Skeletal muscle tissue (tissue), 5 donors: ENCODE measurements at places on chromosomes 16 and 17. TPM values are rescaled to one million over a fixed set of nuclear protein-coding genes. Genes with fewer than 3 reads are reported as not detected.

Gene SYNGR3
- total RNA-seq = 0.52 TPM

Gene SEC14L5
- 1.0 TPM for total RNA-seq

Gene NTN1
- total RNA-seq = 6.8 TPM

Gene CDH11
- total RNA-seq = 80.9 TPM

Gene ASB16
- 4.7 TPM for total RNA-seq

Gene ITGB4
- total RNA-seq = 3.1 TPM

Gene ZFP3
- 6.3 TPM for total RNA-seq

Gene DNAI2
- not detected for total RNA-seq

Gene SHISA9
- total RNA-seq = not detected

Gene KRTAP17-1
- total RNA-seq = not detected

Gene RAB11FIP3
- 5.2 TPM for total RNA-seq

Gene HAS3
- total RNA-seq = under 0.01 TPM

Gene KRT23
- total RNA-seq = 0.52 TPM

Gene KRTAP1-5
- not detected for total RNA-seq

Gene KLHL10
- not detected for total RNA-seq

Gene EVPLL
- total RNA-seq = not detected

Gene HS3ST3A1
- 2.1 TPM for total RNA-seq

Gene KRTAP4-4
- not detected for total RNA-seq

Gene MSLN
- total RNA-seq = 1.0 TPM

Gene KRT31
- 3.1 TPM for total RNA-seq

Gene PLEKHM1
- total RNA-seq = 7.8 TPM

Gene C17orf107
- 2.6 TPM for total RNA-seq

Gene CHST5
- total RNA-seq = not detected

Gene DRC3
- 1.0 TPM for total RNA-seq

Gene ZNF689
- 4.7 TPM for total RNA-seq

Gene DLX4
- total RNA-seq = not detected

Gene SRRM2
- 70.5 TPM for total RNA-seq
